ENCODE measurements at places on chromosomes 2 and 18.

DNA sequence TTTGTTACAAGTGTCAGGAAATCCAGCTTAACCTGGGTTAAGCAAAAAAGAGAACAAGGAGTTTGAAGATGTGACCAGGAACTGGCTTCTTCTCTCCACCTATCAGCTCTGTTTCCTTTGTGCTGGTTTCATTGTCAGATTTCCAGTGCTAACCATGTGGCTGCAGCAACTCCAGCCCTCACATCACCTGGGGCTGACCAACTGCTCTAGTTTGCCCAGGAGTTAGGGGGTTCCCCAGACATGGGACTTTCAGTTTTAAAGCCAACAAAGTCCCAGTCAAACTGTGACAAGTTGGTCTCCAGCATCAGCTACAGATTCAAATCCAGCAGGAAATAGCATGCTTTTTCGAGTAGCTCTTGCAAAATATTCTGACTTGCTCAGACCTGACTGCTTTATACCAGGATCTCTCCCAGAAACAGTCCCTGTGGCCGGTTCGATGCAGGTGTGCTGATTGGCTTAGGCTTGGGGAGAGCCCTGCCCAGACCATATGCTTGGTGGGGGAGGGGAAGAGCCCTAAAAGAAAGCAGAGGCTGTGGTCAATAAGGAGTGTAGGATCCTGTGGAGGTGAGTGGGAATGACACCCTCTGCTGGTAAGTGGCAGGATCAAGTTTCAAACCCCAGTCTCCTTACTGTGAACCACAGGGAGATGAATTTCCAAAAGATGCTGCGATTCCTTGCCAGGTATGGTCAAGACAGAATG lies 49.5 kb downstream of the KCNE4 start:
- no peak for DNase-seq

GRCh38 chr2:218407717-218408116 lies 8.0 kb downstream of the CTDSP1 start:
- DNase-seq: no peak

DNA sequence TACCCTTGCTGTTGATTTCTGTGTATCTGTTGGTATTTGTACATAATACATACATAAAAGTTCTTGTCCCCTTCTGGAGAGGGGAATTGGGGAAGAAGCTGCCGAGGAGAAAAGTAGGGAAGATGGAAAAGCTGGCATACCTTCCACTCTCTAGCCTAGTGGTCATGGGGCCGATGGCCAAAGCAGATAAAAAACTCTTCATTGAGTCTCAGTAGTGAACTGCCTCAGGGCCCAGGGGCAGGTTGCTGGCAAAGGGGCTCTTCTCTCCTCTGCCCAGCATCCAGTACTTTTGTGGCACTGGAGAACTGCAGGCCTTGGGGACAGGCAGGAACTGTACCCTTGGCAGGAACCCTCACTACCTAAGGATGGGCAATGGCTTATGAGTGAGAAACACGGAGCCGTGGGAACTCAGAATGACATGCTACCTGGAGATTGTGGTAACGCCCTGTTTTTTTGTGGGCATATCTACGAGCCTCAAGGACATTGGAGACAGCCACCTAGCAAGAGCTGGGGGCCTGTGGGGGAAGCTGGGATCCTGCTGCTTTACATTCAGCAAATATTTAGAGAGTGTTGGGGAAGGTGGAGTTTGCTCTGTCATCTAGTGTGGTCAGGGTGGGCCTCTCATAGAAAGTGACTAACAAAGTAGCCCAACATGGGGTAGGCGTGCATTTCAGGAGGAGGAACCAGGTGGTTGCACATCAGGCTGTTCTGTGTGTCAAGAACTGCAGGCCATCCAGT lies 22.6 kb upstream of the ITGB6 start:
- DNase-seq: no peak

- DNase-seq: no peak
Observed at GRCh38 chr2:128901572-128902391, 583.1 kb upstream of the HS6ST1 start.

DNA sequence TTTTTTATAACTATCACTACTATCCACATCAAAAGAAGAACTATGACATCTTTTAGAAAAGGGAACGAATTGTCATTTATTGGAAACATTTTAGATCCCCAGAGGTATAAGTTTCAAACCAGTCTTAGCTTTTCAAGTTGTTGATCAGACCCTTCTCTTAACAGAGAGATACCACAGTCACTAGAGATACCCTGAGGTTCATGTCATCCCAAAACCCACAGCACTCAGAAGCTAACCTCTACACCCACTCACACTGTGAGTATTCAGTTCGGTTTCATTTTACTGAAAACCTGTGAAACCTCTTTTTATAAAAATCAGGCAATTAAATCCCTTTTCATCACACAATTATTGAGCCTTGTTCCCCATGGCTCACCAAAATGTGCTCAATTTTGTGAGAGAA lies 156.2 kb downstream of the DTNA start:
- DNase-seq: no peak

- no peak for DNase-seq
Observed at GRCh38 chr2:96949701-96950350, 36.6 kb downstream of the FAM178B start.

DNA sequence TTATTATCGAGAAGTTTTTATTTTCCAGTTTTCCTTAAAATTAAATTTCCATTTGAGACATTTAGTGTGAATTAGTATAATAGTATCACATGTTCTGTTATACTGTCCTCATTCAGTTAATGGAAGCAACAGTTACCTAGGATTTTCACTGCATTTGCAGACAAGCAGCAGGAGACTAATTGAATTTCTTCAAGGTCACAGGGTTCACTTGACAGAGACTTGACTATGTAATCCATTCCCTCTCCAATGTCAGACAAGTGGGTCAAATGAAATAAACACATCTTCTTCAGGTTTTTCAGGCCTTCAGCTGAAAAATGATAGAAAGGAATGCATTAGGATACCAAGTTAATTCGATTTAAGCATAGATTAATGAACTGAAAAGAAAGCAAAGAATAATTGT lies 26.7 kb downstream of the NLRC4 start:
- DNase-seq: no peak

GRCh38 chr2:172446474-172447063 lies 19.2 kb downstream of the ITGA6 start:
- DNase-seq: no peak

GRCh38 chr2:234343372-234343771 lies 153.5 kb downstream of the ARL4C start:
- DNase-seq: no peak

- DNase-seq: no peak
Observed at GRCh38 chr2:236919209-236919608, 166.5 kb upstream of the COPS8 start.

DNA sequence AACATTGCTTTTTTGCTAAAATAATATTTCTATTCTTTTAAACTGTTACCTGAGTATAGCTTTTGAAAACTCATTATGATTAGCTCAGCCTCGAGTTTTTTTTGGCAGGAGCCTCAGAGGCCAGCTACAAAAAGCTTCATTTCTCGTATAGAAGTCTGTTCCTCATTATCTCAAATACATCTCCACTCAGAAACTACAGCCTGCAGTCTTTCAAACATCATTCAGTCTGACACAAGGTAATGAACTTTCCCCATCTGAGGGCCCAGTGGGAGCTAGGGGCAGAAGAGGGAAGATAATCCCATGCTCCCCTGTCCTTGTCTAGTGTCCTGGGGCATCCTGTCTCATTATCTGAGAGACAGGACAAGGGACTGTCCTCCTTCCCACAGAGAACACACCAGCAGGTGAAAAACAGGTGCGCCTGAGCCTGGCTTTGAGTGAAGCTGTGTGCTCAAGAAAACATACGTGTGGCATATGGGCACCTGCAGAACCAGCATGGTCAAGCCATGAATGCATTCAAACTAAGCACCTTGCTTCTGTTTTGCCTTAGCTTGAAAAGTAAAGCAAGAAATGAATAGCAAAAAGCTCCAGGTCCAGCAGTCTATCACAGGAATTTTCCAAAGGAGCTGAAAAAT lies 247.5 kb downstream of the MREG start:
- DNase-seq: no peak

- DNase-seq: no peak
Observed at GRCh38 chr18:60145776-60146175, 226.8 kb downstream of the MC4R start.

GRCh38 chr2:45510701-45511420 lies 100.2 kb downstream of the SRBD1 start:
- no peak for DNase-seq

DNA sequence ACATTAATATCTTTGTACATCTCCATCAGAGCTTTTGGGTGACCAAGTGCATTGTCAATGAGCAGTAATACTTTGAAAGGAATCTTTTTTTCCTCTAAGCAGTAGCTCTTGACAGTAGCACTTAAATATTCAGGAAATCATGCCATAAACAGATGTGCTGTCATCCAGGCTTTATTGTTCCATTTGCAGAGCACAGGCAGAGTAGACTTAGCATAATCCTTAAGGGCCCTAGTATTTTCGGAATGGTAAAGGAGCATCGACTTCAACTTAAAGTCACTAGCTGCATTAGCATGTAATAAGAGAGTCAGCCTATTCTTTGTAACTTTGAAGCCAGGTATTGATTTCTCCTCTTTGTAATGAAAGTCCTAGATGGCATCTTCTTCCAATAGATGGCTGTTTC lies 121.8 kb upstream of the CWC22 start:
- DNase-seq: no peak

DNA sequence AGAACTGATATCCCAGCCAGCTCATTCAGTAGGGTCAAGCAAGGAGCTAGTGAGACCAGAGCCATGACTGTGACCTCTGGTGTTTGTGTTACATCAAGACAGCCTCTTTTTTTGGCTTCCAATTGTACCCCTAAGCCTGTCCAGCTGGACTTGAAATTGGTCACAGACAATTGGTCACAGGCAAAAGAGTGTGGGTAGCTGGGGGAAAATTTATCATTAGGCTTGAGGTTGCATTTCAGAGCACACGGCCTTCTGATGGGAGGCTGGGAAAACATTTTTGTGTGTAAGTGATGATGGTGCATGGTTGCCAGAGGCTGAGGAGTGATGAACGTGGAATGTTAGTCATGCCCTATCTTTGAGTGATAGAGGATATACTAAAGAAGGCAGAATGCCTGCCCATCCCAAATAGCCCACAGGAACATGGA lies 285.1 kb upstream of the SLC14A2 start:
- DNase-seq: no peak

- DNase-seq: no peak
Observed at GRCh38 chr2:38146907-38147307, 71.0 kb upstream of the CYP1B1 start.

DNA sequence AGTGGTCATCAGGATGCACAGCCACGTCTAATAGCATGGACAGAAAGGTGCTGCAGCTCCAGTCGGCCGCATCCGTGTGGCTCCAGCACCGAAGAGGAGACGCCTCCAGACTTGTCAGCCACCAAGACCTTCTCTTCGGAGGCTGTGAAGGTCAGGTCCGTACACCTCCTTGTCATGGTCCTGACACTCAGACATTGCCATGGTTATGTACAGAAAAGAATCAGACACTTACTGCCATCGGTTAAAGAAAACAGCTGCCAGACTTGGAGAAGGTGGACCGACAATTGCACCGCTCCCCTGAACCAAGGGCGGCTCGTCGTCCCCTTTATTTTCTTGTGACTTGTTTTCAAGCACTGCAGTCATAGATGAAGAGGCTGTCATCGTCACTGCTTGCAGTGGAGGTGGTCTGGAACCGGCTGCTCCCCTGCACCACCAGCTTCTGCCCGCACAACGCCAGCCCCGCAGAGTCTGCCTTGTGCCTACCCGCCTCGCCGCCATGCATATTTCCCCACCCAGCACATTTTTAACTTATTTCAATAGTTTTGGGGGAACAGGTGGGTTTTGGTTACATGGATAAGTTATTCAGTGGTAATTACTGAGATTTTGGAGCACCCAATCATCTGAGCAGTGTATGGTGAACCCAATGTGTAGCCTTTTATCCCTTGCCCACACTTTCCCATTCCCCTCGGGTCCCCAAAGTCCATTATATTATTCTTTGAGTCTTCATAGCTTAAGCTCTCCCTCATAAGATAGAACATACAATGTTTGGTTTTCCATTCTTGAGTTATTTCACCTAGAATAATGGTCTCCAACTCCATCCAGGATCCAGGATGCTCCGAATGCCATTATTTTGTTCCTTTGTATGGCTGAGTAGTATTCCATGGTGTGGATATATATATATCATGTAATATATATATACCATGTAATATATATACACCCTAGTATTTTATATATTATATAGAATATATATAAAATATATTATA lies 18.1 kb downstream of the FBXO48 start:
- no peak for DNase-seq

GRCh38 chr2:118709786-118710185 lies 137.7 kb downstream of the EN1 start:
- no peak for DNase-seq

DNA sequence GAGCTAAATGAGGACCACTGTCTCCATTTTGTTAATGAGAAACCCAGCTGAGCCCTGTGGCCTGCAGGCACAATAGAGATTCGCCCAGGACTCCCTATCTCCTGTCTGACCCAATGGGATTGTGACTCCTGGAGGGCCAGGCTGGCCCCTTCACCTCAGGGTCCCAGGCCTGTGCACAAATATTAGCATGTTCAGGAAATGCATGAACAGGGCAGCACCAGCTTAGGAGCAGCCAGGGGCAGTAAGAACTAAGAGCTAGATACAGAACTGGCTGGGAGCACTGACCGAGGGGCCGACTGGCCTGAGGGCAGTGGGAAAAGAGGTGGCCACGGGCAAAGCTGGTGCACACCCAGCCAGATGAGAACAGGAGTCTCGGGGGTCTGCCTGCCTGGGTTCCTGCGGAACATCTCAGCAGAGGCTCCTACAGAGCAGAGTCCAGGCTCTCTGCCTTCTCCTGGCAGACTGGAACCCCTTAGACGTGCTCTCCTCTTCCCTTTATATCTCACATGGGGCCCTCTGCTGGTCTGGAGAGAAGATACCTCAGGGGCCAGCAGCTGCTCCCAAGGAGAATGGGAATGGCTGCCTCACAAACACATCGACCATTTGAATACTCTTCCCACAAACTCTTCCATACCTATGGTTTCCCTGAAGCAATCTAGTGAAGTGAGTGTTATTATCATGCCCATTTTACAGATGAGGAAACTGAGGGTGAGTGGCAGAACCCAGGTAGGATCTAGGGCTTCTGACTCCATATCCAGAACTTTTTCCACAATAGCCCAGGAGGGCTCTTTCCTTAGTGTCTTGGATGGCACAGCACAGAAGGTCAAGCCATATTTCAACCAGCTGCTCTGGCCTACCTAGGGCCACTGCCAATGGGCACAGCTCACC lies 77.6 kb upstream of the OTOF start:
- DNase-seq: no peak

DNA sequence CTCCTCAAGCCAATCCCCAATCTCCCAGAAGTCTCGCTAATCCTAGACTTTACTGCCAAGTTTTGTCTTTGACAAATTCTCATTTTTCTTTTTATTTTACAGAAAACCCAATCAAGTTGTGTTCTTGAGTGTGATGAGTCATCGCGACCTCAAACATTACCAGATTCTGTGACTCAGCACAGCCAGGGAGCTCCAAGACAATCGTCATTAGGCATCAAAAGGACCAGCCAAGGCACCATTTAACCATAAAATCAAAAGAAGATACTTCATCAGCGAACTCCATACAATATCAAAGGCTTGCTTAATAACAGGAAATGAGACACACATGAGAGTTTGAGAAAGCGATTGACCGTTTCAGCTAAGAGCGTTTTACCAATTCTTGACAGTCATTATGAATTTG lies 146.2 kb upstream of the AGAP1 start:
- DNase-seq: no peak

- DNase-seq: no peak
Observed at GRCh38 chr2:159635006-159635789, 18.9 kb upstream of the BAZ2B start.
